ENCODE measurements at places on chromosomes 1 and 21. TPM values are rescaled to one million over a fixed set of nuclear protein-coding genes. Genes with fewer than 3 reads are reported as not detected.

The METTL13 gene
- 6.9 TPM for total RNA-seq

The JAM2 gene
- 54.1 TPM for total RNA-seq

The KHDRBS1 gene
- 120 TPM for total RNA-seq

The FNDC5 gene
- 8.9 TPM for total RNA-seq

The MAP1LC3C gene
- not detected for total RNA-seq

The ZFP69B gene
- total RNA-seq: 3.8 TPM

The IGSF8 gene
- total RNA-seq: 37.9 TPM

The MAP3K6 gene
- total RNA-seq: 164 TPM

The LCE2A gene
- total RNA-seq: not detected

- no peak overlapping the region for H3K4me3 ChIP-seq
- H3K36me3 ChIP-seq: peaks cover 5% of the 10 kb centered on the region
- no peaks in the 10 kb centered on the region for H3K27me3 ChIP-seq
- no peaks in the 10 kb centered on the region for H3K4me1 ChIP-seq
- H3K27ac ChIP-seq: peak overlapping the region; percentile 33
Observed at GRCh38 chr1:10380594-10381275, 18.1 kb upstream of the PGD start.

DNA sequence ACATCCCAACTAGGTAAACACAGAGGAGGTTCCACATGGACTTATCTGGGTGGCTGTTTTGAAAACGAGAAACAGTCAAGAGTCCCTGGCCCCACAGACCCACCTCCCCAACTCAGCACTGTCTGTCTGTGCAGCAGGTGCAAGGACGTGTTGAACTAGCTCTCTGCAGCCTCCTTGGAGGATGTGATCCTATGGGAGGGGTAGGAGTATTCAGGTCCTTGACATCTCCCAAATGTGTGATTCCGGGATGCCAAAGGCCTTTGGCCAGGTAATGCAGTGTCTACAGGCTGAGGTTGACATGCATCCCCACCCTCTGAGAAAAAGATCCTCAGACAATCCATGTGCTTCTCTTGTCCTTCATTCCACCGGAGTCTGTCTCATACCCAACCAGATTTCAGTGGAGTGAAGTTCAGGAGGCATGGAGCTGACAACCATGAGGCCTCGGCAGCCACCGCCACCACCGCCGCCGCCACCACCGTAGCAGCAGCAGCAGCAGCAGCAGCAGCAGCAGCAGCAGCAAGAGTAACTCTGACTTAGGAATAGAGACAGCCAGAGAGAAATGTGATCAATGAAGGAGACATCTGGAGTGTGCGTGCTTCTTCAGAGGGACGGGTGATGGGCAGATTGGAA, 151.6 kb upstream of the CAMK1G start:
- no peak overlapping the region for H3K4me3 ChIP-seq
- no peaks in the 10 kb centered on the region for H3K36me3 ChIP-seq
- H3K27me3 ChIP-seq: no peaks in the 10 kb centered on the region
- DNase-seq: no peak

- H3K27ac ChIP-seq: no peak overlapping the region
- no peaks in the 10 kb centered on the region for H3K4me1 ChIP-seq
- DNase-seq: no peak
- H3K27me3 ChIP-seq: no peaks in the 10 kb centered on the region
- H3K4me3 ChIP-seq: no peak overlapping the region
- H3K36me3 ChIP-seq: no peaks in the 10 kb centered on the region
Observed at GRCh38 chr1:62364721-62365120, 45.5 kb upstream of the KANK4 start.

DNA sequence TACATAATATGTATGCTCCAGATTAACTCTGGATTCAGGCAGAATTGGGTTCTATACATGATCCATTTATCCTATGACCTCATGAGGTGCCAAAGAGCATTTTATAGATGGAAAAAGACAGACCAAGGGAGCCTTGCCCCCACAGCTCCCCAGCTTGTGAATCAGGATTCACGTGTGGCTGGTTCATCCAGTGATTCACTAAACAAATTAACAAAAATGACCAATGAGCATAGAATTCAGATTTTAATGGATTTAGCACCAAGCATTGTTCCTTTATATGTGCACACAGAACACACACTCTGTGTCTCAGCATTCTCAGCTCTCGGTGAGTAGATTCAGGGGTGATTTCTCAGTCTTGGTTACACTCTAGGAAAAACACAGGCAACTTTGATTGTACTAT, 51.7 kb upstream of the BARHL2 start:
- no peak overlapping the region for H3K4me3 ChIP-seq
- no peak for DNase-seq
- H3K27ac ChIP-seq: no peak overlapping the region
- H3K4me1 ChIP-seq: no peaks in the 10 kb centered on the region
- no peaks in the 10 kb centered on the region for H3K36me3 ChIP-seq

DNA sequence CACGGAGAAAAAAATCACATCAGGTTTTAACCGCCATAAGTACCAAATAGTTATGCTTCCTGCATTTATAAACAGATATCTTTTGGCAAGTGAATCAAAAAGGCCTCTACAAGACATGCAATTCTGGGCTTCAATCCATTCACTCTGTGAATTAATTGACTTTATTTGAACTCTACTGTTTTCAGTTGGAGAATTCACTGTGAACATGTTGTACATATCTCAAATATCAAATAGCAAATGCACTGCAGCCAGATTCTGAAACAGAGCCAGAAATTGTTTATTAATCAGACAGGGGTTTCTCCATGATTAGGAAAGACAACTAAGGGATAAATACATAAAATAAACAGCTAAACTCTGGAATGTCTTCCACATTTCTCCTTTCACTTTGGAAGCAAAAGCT, 445.4 kb upstream of the NFIA start:
- DNase-seq: no peak
- no peaks in the 10 kb centered on the region for H3K27me3 ChIP-seq
- no peaks in the 10 kb centered on the region for H3K4me1 ChIP-seq
- no peaks in the 10 kb centered on the region for H3K36me3 ChIP-seq
- no peak overlapping the region for H3K27ac ChIP-seq

DNA sequence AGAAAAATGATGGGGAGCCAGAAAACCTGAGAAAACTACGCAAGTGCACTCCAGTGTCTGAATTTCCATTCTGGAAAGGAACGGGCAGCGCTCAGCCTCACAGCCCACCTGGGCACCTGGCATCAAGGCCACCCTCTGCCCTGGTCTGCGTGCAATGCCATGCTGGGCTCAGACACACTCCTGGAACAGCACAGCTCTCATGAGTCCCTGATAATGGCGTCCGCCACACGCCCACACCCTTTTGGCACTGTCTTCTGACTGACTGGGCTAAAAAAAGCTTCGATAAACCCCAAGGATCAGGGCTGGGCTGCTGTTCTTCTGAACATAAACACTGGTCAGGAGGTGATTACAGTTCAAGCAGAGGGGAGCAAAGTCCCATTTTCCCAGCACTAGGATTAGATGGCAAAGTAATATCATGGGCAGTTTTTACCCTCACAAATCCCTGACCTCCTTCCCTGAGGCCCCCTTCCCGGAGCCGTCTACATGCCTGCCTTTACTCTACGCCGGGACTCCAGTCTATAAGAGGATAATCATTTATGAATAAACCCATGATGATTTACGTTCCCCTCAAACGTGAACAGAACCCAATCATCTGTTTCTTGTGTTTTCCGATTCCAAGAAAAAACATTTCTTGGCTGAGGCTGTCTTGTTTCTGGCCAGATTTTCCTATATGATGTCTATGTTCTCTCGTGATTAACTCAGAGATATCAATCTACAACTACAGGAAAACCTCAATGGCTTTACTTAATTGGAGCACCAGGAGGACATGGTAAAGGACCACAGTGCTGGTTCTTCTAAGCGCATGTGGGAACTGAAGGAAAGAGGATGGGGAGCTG, 22.6 kb downstream of the RCAN1 start:
- H3K4me3 ChIP-seq: peak overlapping the region; percentile 42
- H3K27me3 ChIP-seq: no peaks in the 10 kb centered on the region
- H3K4me1 ChIP-seq: peaks cover 16% of the 10 kb centered on the region
- no peak for DNase-seq
- no peaks in the 10 kb centered on the region for H3K36me3 ChIP-seq

DNA sequence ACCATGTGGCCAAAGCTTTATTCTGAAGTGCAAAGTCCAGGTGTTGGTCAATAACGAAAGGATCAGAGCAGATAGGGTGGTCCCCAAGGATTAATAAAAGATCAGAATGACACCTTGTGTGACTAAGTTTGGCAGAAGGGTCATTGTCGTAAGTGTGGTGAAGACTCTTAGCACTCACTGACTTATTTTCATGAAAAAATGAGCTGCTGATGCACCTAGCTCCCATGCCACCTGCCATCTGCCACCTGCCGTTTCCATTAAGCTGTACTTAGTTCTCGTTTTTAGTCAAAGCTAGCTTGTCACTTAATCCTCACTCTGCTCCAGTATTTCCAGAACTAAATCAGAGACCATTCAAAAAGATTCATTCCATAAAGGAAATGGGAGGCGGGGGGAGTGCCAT, 112.6 kb downstream of the SEC16B start:
- no peaks in the 10 kb centered on the region for H3K4me1 ChIP-seq
- no peak overlapping the region for H3K27ac ChIP-seq
- no peaks in the 10 kb centered on the region for H3K36me3 ChIP-seq
- no peak for DNase-seq

GRCh38 chr1:103074224-103074623, 34.1 kb downstream of the COL11A1 start:
- no peaks in the 10 kb centered on the region for H3K4me1 ChIP-seq
- no peak overlapping the region for H3K27ac ChIP-seq
- no peaks in the 10 kb centered on the region for H3K27me3 ChIP-seq
- DNase-seq: no peak
- no peaks in the 10 kb centered on the region for H3K36me3 ChIP-seq

- H3K4me3 ChIP-seq: no peak overlapping the region
- no peaks in the 10 kb centered on the region for H3K4me1 ChIP-seq
- no peak for DNase-seq
- no peak overlapping the region for H3K27ac ChIP-seq
- no peaks in the 10 kb centered on the region for H3K27me3 ChIP-seq
Observed at GRCh38 chr1:91454136-91454535, 46.5 kb upstream of the CDC7 start.

GRCh38 chr21:17708522-17709265, 96.0 kb upstream of the BTG3 start:
- H3K4me1 ChIP-seq: no peaks in the 10 kb centered on the region
- no peak for DNase-seq
- H3K27ac ChIP-seq: no peak overlapping the region
- no peak overlapping the region for H3K4me3 ChIP-seq

DNA sequence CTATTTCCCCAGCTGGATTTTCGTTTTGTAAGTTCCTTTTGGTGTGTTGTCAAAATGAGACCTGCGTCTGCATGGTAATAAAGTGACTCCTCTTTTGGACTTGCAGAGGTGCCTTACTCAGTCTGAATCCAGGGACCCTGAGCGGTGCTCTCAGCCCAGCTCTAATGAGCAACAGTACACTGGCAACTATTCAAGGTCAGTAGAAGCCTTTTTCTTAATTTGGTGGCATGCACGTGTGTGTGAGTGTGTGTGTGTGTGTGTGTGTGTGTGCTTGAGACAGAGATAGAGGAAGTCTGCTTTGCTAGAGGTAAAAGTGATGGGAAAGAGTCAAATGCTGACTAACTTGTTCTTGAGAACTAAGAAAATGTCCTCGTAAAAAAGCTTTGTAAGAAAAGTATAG, 105.4 kb downstream of the CD247 start:
- DNase-seq: no peak
- no peaks in the 10 kb centered on the region for H3K4me1 ChIP-seq

- H3K4me1 ChIP-seq: no peaks in the 10 kb centered on the region
- no peak overlapping the region for H3K27ac ChIP-seq
- no peaks in the 10 kb centered on the region for H3K27me3 ChIP-seq
- no peaks in the 10 kb centered on the region for H3K36me3 ChIP-seq
- DNase-seq: no peak
Observed at GRCh38 chr21:15703932-15704331, 25.9 kb upstream of the USP25 start.

DNA sequence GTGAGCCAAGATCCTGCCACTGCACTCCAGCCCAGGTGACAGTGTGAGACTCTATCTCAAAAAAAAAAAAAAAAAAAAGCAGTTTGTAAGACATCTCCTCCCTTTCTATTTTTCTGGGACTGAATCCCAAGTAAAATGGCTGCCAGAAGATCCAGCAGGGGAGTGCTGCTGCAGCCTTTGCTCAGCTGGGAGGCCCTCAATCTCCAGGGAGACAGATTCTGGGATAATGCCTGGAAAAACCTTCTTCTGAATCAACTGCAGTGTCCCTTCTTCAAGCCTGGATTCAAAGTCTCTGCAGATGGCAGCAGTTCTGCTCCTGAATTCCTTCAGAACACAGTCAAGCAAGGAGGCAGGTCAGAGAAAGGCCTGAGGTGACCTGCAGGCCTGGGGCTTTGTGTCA, 191.0 kb upstream of the NRIP1 start:
- no peak overlapping the region for H3K27ac ChIP-seq
- no peaks in the 10 kb centered on the region for H3K36me3 ChIP-seq
- H3K27me3 ChIP-seq: no peaks in the 10 kb centered on the region
- no peak for DNase-seq
- H3K4me3 ChIP-seq: no peak overlapping the region

DNA sequence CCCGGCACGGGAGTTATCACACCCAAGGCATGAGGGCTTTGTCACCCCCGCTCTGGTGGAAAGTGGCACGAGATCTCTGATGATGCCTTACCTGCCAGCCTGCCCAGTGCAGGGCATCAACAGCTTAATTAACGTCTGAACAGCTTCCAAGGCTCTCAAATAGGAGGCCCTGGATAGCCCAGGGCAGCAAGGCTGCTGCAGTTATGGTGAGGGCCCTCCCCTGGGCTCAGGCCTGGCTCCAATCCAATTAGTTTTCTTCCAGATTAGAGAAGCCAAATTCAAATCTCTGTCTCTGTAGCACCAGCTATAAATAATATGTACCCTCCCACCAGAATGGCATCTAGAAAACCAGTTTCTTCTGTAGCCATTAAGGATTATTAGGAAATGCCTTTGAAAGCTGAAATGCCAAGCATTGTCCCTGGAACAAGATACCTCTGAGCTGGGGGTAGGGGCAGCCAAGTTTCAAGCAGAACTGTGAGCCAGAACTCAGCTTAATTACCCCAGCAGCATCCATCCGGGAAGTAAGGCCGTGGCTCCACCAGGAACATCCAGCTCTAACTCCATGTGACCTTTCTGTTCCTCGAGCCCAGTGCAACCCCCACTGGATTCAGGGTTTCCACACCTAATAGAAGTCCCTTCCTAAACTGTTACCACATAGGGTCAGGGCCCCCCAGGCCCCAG, 12.5 kb downstream of the QSOX1 start:
- peaks cover 7% of the 10 kb centered on the region for H3K36me3 ChIP-seq
- peaks cover 3% of the 10 kb centered on the region for H3K4me1 ChIP-seq
- peak overlapping the region; percentile 35 for H3K27ac ChIP-seq
- H3K27me3 ChIP-seq: no peaks in the 10 kb centered on the region
- H3K4me3 ChIP-seq: no peak overlapping the region
